DMS53 (cell line): ENCODE measurements at places on chromosomes 6 and 20.

DNA sequence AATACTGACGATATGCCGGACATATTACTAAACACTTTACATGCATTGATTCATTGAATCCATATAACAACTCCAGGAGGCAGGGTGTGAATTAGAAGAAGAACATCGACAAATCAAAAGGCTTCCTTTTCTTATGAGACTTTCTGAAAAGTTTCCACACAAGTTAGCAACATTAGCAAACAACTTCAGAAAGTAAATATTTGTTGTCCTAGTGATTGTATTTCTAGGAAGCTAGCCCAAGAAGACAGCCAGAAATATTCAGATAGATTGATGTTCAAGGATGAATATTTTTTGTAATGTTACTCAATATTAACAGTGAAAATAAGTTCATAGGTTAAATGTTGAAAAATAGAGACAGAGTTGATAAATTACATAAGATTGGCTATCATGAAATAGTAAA lies 120.6 kb downstream of the GFRAL start:
- no peak for DNase-seq

DNA sequence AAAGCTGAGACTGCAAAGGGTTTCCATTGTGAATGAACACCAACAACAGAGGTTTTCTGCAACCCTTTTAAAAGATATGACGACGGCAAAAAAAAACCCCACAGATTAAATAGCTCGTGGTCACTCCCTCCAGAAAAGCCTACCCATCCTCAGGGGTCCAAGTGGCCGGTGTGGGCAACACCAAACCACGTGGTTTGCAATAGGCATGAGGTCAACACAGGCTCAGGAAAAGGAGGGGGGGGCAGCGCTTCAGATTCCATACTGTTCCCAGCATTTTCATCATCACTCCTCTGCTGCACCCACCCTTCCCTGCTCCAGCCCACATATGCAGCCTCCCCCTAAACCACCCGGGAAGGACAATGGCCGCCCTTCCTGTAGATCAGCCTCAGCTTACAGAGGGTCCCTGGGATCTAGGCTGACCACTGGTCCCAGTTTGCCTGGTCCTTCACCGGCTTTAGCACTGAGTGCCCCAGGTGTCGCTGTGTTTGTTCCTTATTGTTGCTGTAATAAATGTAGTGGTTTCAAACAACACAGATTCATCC lies 122.8 kb upstream of the PHACTR3 start:
- DNase-seq = no peak

DNA sequence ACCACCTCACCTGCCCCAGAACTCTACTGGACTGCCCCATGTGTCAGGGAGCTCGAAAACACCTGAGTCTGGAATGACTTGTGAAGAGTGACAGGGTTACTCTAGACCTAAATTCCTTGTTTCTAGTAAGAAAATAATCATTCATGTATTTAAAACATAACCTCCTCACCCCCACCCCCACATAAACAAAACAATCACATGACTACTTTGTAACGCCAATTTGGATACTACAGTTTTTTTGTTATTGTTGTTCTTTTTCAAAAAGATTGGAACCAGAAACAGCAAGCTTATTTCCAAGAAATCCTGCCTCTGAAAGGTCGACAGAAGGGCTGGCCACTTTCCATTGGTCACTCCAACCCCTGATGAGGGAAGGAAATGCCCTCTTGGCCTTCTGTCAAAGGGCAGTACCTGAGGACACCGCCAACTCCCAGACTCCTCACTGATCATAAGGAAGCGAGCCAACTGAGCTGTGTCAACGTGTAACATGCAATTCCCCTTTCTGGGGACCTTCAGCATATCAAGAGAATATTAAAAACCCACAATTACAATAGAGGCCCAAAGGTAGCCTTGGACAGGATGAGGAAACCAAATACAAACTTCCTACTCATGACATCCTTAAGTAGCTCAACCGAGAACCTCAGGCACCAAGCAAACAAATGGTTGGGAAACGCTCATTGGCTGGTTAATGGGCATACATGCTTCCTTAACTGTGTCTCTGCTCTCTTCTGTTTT lies 2.6 kb downstream of the MCUR1 start:
- no peak for DNase-seq

GRCh38 chr20:10282979-10283456 lies 64.4 kb downstream of the SNAP25 start:
- no peak for DNase-seq

- no peak for DNase-seq
Measured at GRCh38 chr20:50283370-50283769, 92.7 kb downstream of the CEBPB start.

- no peak for DNase-seq
Measured at GRCh38 chr6:51396583-51396982, 577.9 kb downstream of the TFAP2B start.

- DNase-seq = peak; percentile 81
Measured at GRCh38 chr6:31441365-31442267, 38.2 kb downstream of the MICA start.
